Naive thymus-derived CD8-positive, alpha-beta T cell (primary cell): ENCODE measurements at places on chromosomes 16 and 17.

DNA sequence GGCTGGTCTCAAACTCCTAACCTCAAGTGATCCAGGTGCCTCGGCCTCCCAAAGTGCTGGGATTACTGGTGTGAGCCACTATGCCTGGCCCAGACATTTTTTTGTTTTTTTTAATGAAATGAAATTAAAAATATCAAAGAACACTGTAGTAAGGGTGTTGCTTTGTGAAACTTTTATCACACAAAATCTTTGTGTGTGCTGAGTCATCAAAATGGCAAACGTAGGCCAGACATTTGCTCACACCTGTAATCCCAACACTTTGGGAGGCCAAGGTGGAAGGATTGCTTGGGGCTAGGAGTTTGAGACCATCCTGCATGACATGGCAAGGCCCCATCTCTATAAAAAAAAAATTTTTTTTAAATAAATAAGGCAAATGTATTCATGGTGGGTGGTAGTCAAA is 9.7 kb downstream of the NAT9 start:
- DNase-seq, result no peak

DNA sequence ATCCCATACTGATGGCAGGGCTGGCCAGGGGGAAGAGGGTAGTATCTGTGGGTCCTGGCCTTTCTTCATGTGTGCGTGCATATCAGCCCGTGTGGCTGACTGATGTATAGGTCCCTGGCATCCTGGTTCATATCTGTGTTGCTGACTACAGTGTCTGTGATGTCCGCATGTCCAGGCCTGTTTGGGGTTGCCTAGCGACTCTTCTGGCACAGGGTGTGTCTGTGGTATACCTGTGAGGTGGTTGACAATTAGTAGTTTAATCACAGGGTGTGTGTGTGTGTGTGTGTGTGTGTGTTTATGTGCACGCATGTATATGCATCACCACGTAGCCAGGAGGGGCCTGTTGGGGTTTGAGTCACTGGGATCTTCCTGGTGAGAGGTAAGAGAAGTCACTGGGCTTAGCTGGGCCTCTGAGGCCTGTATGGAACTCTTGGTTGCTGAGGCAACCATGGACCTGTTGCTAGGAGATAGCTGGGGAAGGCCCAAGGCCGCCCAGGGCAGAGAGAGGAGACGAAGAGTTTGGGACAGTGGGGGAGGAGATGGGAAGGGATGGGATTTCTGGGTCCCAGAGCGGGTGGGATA is 603 bp upstream of the TMEM95 start:
- DNase-seq, result no peak

GRCh38 chr16:56121156-56121500 is 70.2 kb upstream of the GNAO1 start:
- no peak for DNase-seq

- DNase-seq, result no peak
Observed at GRCh38 chr16:17802571-17802970, 331.8 kb upstream of the XYLT1 start.

DNA sequence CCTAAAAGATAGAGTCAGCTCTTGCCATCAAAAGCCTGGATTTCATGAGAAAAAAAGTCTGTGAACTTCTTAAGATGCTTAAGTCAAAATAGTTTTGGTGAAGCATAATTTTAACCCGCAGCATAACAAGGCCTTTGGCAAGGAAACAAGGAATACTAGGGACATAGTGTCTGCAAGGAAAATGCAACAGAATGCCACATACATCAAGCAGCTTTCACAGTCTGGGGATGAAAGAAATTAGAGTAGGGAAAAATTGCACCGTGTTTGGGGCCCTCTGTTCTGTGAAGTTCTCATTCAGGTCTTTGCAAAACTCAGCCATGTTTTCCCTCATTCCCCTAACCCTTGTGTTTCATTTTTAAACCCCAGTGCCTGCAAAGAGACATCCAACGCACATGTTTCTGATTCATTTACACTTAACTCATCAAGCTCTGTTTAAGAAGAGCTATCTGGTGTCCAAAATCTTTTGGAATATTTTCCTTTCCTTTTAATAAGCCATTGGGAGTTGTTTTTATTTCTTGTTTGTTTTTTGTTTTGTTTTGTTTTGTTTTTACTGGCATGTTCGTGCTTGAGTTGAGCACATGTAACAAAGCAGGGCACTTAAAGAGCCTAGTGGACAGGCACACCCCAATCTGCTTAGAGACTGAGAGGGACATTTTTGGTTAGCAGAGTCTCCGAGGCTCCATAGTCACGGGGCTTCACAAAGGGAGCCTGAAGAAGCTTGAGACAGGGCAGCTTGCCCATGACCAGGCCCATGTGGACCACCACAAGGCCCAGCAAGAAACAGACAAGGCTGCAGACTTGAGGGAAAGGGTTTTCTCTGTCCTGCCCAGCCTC is 116.5 kb downstream of the ANKFN1 start:
- no peak for DNase-seq

DNA sequence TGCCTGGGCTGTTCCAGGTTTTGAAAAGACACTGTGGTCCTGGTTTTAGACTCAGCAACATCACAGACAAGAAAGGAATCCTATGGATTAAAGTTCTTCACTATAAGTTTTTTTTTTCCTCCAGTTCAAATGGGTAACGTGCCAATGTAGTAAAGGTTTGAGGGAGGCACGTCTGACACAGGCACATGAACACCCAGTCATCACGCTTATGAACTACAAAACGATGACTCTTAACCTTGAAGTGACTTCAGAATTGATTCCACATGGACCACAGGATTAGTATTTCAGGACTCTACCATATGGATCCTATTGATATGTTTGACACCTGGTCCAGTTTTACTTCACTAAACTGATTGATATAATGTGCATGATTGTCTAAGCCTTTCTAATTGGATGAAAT is 2.3 kb downstream of the PRMT7 start:
- no peak for DNase-seq

DNA sequence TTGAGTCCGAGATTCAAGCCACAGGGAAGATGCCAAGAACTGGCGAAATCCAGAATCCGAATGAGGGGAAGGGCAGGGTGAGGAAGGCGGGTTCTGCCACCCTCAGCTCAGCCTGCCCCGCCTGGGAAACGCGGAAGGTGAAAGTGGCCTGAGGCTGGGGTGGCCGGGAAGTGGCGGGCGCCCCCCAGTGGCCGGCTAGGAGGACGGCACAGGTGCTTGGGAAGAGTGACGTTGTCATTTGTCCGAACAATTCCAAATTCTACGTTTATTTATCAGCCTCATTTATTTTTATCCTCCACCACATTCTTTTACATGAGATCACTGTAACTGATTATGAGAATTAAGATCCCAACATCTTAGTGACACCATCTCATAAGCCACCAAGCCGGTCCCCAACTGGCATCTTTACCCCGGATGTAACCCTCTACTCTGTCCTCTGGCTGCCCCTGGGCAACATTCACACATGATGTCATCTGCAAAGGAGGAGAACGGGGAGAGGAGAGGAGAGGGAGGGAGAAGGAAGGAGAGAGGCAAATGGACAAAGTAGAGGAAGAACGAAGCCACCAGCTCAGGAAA is 21.3 kb downstream of the SRCIN1 start:
- DNase-seq, result peak; percentile 71

GRCh38 chr16:87236516-87237115 is 80.6 kb downstream of the C16orf95 start:
- no peak for DNase-seq

GRCh38 chr17:63549289-63549945 is 860 bp upstream of the DCAF7 start:
- DNase-seq, result no peak

DNA sequence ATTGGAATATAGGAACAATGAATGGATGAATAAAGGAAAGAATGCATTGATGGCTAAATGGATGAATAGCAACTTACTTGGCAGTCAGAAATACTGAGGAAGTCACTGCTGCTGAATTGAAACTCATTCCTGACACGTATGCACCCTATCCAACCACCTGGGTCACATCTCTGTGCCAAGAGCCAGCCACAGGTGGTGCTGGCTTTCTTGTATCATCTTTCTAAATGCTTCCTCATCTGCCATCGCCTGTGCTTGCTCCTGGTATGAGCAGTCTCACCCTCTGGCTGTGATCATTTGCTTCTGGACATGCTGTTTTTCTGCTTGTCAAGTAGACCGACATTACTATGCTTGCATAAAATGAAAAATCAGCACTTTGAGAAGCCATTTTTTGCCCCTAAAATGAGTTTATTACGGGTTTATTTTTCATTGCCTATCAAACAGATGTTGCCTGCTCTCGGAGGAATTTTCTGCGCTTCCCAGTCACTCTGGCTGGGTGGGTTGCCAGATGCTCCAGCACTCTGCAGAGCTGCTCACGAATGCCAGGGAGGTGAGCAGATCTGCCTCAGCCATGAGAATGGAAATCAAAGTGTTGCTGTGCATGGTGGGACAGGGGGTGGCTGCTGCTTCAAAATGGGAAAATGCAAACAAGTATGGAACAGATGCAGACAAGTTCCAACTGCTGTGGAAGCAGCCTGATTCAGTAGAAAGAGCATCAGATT is 1349.6 kb upstream of the CDH8 start:
- DNase-seq, result no peak

GRCh38 chr16:85289760-85290625 is 177.7 kb upstream of the CIBAR2 start:
- no peak for DNase-seq

DNA sequence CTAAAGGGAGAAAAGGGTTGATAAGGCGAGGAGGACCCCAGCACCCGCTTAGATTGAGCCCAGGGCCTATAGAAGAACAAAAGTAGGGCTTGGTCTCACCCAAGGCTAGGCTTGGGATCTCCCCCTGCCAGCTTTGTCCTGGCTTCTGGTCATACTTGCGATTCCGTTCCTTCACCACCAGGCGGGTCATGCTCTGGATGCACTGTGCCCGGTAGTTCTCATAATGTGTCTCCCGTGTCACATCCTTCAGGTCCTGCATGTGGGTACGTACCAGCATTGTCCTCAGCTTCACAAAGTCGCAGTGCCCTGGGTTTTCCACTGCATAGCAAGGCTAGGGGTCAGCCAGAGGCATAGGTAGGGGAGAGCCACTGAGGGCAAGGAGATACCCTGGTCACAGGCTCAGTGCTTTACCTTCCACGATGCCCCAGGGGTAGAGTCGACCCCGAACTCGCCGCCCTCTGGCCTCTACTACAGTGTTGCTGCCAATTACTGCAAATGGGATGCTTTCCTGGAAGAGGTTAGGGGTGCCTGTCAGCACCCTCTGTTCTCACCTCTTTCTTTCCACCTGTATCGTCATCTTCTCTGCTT is 6.5 kb upstream of the MTMR4 start:
- no peak for DNase-seq

- no peak for DNase-seq
Observed at GRCh38 chr17:2321399-2321798, 14.9 kb downstream of the TSR1 start.

DNA sequence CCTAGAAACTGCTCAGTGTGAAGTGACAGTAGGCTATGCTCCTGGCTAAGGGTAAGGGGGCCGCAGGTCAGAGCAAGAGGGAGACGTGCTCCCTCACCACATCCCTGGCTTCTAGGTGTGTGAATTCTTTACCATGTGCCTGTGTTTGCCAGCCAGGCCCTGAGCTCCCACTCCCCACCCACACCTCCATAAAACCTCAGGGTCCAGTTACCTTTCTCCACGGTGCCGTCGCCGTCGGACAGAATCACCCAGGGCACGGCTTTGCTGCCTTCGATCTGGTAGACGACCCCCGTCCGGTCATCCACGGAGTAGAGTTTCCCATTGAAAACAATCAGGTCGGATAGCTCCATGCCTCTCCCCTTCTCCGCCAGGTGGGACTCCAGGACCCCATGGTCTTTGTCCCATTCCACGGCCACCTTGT is 12.8 kb downstream of the CANT1 start:
- DNase-seq, result no peak

- no peak for DNase-seq
Observed at GRCh38 chr17:50818921-50819657, 16.3 kb upstream of the WFIKKN2 start.

DNA sequence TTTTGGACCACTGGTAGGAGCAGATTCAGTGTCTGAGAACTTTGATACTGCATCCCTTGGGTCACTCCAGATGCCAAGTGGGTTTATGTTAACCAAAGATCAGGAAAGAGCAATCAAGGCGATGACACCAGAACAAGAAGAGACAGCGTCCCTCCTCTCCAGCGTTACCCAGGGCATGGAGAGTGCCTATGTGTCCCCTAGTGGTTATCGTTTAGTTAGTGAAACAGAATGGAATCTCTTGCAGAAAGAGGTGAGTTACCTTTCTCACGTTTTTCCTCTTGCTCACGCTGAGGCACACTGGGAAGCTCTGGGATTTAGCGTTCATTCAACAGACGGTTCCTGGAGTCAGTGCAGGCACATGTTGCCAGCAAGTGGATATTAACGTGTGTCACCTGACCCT is 58.0 kb downstream of the NUP88 start:
- no peak for DNase-seq

DNA sequence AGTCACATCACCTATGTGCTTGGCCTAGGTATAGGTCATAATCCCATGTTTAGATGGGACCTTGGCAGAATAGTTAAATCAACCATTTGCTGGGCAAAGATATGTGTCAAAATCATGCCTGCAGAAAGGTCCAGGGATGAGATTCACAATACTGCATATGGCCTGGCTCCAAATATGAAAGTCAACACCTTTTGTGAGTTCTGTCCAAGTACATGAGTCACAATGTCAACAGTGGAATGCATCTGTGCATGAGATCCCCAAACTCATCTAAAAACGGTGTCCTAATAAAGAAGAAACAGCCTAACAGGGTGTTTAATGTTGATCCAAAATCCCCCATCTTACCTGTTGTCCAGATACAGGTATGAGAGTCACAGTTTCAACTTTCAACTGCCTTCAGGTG is 1847.5 kb downstream of the TP53TG3F start:
- no peak for DNase-seq

- DNase-seq, result no peak
Observed at GRCh38 chr16:57044931-57045693, 47.3 kb upstream of the CPNE2 start.

- DNase-seq, result no peak
Observed at GRCh38 chr16:50830698-50831097, 88.8 kb downstream of the CYLD start.

DNA sequence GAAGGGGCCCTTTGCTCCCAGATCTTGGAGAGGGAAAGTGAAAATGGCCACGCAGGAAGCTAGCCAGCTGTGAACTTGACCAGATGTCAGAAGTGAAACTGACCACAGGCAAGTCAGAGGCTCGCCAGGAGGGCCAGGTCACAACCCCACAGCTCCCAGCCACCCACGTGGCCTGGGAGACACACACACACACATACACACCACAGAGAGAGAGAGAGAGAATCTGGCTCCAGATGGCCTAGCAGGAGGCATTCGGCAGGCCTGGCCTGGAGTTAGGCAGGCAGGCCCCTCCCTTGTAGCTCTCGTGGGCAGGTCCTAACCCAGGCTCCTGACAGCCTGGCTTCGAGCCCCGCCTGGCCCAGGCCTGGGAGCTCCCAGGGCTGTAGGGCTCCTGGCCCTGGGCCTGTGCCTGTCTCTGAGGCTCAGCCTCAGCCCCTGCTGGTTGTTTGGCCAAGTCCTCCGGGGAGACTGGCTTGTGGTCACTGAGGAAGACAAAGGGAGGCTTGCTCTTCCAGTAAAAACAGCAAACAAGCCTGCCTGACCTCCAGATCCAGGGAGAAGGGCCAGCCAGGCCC is 20.2 kb downstream of the NGFR start:
- DNase-seq, result no peak
